Activated CD4-positive, alpha-beta T cell treated with anti-CD3 and anti-CD28 coated beads, Interleukin-2, amount 10 ng/mL, durations not matched to agents 24 days and 14 days (primary cell): ENCODE measurements at places on chromosomes 3 and 15. TPM values are rescaled to one million over a fixed set of nuclear protein-coding genes. Genes with fewer than 3 reads are reported as not detected.
A peak's percentile ranks its signal among the peaks of the same experiment; 100 is the strongest.

GRCh38 chr3:141127344-141128125 lies 76.4 kb downstream of the SPSB4 start:
- H3K27ac ChIP-seq = no peak overlapping the region
- no peak for DNase-seq
- H3K4me3 ChIP-seq = no peak overlapping the region

DNA sequence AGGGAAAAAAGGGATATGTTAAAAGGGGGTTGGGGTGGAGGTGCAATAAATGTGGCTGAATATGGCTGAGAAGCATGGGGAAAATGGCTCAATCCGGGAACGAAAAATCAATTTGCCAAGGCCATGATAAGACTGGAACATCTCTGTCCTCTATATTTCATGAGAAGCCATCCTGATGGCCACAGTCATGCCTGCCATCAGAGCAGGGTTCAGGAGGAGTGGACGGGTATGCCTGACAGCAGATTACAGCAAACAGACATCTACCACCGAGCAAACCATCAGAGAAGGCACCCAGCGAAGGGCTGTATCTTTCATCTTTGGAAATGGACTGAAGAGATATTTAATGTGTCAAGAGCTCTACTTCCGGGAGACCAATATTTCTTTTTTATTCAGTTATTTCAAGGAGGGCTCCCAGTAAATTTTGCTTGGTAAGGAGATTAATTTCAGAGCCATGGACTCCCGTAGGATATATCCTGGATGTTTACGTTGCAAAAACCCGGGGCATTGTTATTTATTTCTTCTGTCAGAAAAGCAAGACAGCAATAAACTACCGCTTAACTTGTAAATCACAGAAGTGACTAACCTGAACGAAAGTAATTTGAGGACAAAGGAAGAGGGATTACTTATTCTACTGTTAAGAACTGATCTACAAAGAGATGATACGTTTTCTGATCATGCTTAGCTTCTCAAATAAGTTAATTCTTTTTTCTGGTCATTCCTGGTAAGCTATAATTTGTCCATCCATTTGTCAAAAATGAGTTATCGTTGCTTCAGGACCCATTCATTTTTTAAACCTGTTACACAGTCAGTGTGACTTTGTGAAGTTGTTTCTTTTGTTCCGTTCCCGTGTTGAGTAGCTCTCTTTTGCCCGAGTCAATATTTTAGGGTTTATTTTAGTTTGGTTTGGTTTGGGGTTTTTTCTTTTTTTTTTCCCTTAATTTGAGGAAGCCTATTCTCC lies 80.6 kb upstream of the CHD2 start:
- peak; percentile 73 for DNase-seq
- H3K4me3 ChIP-seq = peak overlapping the region; percentile 90
- H3K4me1 ChIP-seq = peaks cover 49% of the 10 kb centered on the region
- H3K36me3 ChIP-seq = no peaks in the 10 kb centered on the region
- H3K27ac ChIP-seq = peak overlapping the region; percentile 96
- no peaks in the 10 kb centered on the region for H3K27me3 ChIP-seq

DNA sequence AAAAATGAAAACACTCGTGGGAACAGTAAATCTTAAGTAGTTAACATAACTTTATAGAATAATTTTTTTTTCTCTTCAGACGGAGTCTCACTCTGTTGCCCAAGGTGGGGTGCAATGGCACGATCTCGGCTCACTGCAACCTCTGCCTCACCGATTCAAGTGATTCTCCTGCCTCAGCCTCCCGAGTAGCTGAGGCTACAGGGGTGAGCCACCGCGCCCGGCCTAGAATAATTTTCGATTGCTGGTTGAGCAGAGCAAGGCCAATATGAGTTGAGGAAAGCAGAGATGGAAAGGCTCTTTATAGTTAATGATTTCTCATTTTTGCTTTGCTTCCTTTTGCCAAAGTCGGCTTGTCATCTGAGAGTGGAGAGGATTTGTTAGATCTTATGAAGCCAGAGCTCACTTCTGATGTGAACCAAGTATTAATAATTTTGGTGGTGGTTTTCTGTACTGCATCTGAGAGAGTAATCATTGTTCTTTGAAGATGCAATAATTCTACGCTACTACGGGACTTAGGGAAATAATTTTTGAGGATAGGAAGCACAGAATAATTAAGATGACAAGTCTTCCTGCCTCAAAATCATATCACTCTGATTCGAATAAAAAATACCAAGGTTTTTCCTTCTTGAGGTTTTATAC lies 1.6 kb upstream of the GOLM2 start:
- H3K36me3 ChIP-seq = peaks cover 4% of the 10 kb centered on the region
- peaks cover 36% of the 10 kb centered on the region for H3K4me1 ChIP-seq
- peak; percentile 60 for DNase-seq
- peaks cover 9% of the 10 kb centered on the region for H3K27me3 ChIP-seq

The PCYT1A gene
- total RNA-seq = 54.2 and 56.0 TPM in 2 replicates

The PTH1R gene
- not detected in 2 replicates for total RNA-seq
